Aorta (tissue), 5 donors: ENCODE measurements at places on chromosomes 13 and 19. TPM values are rescaled to one million over a fixed set of nuclear protein-coding genes. Genes with fewer than 3 reads are reported as not detected.
A peak's percentile ranks its signal among the peaks of the same experiment; 100 is the strongest.

Gene FFAR2
- total RNA-seq, result 2.0 TPM

Gene CYP2S1
- 1.7 TPM for total RNA-seq

DNA sequence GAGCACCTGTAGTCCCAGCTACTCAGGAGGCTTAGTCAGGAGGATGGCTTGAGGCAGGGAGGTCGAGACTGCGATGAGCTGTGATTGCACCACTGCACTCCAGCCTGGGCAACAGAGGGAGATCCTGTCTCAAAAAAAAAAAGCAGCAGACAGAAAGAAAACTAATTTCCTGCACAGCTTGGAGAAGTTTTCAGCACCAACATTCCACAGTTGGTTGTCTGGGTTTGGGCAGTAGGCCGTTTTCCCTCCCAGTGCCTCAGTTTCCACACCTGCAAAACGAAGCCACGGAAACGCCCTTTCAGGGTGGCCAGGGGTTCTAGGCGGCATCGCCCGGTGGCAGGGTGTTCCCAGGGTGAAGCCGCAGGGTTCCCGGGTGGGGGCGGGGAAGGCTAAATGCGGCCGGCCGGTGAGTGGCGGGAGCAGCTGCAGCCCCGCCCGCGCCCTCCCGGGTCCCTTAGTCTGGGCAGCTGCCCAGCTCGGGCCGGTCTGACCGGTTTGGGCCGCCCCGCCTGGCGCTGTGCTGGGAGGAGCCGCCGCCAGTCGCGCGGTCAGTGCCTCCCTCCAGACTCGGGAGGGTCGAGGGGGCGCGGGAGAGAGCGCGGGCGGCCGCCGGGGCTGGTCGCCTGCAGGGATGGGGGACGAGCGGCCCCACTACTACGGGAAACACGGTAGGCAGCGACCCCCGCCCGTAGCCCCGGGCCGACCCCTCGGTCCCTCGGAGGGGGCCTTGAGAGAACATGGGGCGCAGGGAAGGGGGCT lies at the start of gene SLC44A2:
Gene SLC44A2 (plus strand): TSS at position 551 of the 759 bp plus-strand sequence. CDS start 81 bp downstream, at position 632.
- peak; percentile 92 for DNase-seq

DNA sequence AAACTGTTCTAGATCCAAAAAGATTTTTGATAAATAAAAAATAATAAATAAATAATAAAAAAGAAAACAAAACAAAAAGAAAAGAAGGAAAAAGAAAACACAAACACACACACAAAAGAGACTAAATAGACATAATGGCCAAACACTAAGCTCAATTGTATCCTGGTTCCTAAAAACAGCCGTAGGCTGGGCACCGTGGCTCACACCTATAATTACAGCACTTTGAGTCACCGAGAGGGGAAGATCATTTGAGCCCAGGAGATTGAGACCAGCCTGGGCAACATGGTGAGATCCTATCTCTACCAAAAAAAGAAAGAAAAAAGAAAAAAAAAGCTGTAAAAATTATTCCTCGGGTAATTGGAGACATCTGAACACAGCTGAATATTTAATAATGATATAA lies 8.9 kb downstream of the ETHE1 start:
- no peak for DNase-seq

Gene PRKACA
- total RNA-seq, result 123 TPM
